ENCODE measurements at places on chromosomes 12 and 14.

DNA sequence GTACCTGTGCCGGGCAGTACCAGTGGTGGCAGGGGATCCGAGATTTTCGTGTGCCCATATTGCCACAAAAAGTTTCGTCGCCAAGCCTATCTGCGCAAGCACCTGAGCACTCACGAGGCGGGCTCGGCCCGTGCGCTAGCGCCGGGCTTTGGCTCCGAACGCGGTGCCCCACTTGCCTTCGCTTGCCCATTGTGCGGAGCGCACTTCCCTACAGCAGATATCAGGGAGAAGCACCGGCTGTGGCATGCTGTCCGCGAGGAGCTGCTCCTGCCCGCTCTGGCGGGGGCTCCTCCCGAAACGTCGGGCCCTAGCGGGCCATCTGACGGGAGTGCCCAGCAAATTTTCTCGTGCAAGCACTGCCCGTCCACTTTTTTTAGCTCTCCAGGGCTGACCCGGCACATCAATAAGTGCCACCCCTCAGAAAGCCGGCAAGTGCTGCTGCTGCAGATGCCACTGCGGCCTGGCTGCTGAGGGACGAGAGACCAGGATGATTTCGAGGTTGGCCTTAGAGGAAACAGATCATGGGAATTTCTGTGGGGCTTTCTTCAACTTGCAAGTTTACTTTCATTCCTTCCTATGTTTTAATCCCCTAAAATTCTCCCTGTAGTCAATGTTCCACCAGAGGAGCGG lies 1.6 kb downstream of the INSM2 start:
- no peak for DNase-seq

DNA sequence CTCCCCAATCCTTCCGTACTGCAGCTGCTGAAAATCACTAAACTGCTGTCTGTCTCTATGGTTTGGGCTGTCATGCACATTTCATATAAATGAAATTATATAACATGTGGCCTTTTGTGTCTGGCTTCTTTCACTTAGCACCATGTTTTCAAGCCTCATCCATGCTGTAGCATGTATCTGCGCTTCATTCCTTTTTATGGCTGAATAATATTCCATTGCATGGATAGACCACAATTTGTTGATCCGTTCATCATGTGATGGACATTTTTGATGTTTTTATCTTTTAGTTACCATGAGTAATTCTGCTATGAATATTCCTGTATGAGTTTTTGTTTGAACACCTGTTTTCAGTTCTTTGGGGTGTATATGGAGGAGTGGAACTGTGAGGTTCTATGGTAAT lies 32.6 kb upstream of the MED13L start:
- no peak for DNase-seq

DNA sequence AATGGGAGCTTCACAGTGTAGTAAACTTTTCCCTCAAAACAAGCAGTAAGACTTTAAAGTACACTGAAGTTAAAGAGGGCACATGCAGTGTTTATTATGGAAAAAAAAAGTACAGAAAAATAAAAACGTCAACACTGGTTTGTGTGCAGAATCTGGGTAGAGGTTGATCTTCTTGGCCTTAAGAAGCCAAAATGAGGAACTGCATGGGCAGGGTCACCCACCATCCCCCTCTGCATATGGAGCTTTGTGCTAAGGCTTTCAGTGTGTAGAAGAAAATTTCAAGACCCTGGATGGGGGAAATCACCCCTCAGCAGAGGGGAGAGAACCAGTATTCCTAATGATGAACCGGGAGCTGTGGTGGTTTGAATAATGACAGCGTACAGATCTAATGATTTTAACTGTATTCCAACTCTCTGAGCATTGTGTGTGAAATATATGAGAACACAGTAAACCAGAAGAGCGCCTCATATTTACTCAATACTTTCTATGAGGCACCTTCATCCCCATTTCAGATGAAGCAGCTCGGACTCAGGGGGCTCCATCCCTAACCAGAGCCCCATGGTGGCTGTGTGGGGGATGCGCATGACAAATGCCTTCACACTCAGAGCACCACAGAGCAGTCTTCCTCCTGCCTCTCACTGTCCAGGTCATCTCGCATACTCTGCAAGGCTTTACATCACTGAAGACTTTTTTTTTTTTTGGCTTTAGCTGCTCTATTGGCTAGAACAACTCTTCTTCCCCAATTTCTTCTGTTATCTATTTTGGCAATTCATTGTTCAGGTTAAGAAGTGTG lies 33.4 kb downstream of the ACADS start:
- DNase-seq = no peak

DNA sequence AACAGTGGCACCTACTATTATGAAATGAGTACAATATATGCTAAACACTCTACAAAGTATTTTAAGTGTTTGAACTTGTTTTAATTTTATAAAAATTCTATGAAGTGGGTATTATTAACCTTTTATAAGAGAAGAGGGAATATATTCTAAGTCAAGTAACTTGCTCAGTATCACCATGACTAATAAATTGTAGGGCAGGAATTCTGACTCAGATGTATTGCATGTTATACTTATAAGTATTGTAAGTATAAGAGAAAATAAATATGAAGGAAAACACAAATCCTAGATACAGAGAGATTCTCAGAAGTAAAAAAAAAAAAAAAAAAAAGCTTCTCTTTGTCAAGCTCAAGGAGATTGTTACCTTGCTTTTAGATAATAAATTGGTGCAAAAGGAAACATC lies 893.2 kb downstream of the SLC16A7 start:
- no peak for DNase-seq

Data from suppressor macrophage treated with lipopolysaccharide for 4 hours (primary cell).